ENCODE measurements at places on chromosomes 11 and 22.

- DNase-seq, result no peak
Measured at GRCh38 chr22:39237318-39238100, 7.3 kb downstream of the PDGFB start.

DNA sequence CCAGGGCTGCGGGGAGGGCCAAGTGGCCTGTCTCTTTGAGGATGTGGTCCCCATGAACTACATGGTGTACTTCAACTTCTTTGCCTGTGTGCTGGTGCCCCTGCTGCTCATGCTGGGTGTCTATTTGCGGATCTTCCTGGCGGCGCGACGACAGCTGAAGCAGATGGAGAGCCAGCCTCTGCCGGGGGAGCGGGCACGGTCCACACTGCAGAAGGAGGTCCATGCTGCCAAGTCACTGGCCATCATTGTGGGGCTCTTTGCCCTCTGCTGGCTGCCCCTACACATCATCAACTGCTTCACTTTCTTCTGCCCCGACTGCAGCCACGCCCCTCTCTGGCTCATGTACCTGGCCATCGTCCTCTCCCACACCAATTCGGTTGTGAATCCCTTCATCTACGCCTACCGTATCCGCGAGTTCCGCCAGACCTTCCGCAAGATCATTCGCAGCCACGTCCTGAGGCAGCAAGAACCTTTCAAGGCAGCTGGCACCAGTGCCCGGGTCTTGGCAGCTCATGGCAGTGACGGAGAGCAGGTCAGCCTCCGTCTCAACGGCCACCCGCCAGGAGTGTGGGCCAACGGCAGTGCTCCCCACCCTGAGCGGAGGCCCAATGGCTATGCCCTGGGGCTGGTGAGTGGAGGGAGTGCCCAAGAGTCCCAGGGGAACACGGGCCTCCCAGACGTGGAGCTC is 13.5 kb downstream of the ADORA2A start:
- no peak for DNase-seq

DNA sequence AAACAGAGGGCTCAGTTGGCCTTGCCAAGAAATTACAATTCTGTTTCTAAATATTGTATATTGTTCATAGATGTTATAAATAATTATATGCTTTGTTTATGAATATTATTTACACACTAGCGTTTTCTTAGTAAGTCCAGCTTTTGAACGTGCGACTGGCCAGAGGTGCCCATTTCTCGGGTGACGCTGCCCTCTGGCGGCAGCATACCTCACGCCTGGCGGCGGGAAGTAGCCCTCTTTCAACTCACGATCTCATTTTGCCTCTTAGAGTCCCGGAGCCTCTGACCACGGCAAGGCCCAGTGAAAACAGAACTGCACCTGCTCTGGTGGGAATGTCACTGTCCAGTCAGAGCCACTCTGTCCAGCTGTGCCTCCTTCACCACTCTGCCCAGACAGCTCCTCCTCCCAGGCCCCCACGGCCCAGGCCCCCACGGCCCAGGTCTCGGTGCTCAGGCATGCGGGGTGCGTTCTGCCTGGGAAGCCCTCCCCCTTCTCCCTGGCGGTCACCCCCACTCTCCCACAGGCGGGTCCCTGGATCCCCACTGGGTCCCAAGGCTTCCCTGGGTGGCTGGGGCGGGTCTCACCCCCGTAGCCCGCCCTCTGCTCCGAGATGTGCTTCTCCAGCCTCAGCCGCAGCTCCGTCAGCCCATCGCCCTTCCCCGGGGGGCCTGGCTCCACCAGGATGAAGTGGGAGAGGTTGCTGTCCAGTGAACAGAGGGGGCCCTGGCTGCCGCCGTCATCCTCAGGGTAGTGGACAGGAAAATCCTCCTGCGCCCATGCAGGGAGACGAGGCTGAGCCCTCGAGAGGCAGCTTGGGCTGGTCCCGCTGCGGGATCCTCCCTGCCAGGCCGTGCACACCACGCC is 19.3 kb downstream of the TSSC4 start:
- DNase-seq, result peak; percentile 45

GRCh38 chr11:128551611-128552335 is 35.6 kb downstream of the ETS1 start:
- DNase-seq, result no peak

DNA sequence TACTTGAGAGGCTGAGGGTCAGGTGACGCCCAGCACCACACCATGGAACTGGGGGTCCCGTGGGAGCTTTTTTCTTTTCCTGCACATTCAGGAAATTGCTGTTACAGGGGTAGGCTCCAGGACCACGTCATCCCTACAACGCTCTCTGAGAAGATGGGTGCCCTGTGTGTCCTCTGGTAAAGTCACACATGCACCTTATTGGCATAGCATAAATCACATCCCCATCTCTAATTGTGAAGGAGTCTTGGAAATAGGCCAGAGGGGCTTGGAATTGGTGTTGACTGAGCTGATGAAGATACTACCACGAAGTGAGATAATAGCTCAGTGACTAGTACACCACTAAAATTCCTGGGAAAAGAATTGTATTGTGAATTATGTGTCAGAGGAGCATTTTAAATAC is 57.6 kb downstream of the TNRC6B start:
- DNase-seq, result no peak

- no peak for DNase-seq
Measured at GRCh38 chr11:35016916-35017315, 100.5 kb downstream of the PDHX start.

DNA sequence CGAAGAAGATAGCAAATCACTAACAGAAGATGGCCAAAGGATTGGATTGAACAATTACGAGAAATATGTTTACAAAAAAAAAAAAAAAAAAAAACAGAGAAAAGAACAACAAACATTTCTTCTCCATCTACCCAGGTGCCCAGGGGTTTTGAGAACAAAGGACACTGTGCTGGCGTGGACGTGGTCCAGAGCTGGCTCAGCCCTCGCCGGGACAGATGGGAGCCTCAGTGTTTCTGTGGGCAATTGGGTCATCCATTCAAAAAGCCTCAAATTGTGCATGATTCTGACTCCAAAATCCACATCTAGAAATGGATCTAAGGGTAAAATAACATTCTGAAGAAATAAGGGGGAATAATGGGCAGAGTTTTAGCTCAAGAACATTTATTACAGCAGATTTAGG is 63.1 kb downstream of the DHCR7 start:
- DNase-seq, result no peak

DNA sequence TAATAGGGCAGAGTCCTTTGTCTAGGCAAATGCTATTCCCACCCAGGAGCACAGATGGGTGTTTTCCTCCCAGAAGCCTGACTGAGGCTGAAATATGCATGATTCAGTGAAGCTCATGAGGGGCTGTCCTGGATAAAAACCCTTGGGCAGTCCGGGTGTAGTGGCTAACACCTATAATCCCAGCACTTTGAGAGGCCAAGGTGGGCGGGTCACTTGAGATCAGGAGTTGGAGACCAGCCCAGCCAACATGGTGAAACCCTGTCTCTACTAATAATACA is 48.6 kb upstream of the LMO2 start:
- DNase-seq, result no peak

- DNase-seq, result peak; percentile 50
Measured at GRCh38 chr22:26658671-26659478, 1.5 kb downstream of the MIAT start.

- DNase-seq, result no peak
Measured at GRCh38 chr22:43275545-43276317, 67.4 kb downstream of the SCUBE1 start.

GRCh38 chr11:69641681-69642548 is 959 bp downstream of the CCND1 start:
- no peak for DNase-seq

GRCh38 chr22:43225609-43226008 is 38.7 kb upstream of the TTLL12 start:
- no peak for DNase-seq

- no peak for DNase-seq
Measured at GRCh38 chr11:25423436-25424199, 908.3 kb upstream of the ANO3 start.

- DNase-seq, result no peak
Measured at GRCh38 chr22:43722444-43722843, 89.7 kb downstream of the EFCAB6 start.

DNA sequence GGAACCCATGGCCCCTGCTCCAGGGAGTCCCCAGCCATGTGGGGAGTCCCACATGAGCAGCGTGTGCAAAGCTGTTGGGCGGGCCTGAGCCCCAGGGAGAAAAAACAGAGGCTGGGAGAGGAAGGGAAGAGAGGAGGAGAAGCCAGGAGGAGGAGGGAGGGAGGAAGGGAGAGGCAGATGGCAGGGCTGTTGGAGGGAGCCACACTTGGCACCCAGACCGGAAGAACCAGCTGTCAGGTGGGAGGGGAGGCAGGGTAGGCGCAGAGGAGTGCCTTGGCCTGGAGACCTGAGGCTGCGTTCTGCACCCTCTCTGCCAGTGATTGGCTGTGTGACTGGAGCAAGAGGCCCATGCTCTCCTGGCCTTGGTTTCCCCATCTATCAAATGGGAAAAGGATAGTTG is 6.7 kb downstream of the SYNGR1 start:
- no peak for DNase-seq

GRCh38 chr11:490186-490929 is 16.7 kb downstream of the RNH1 start:
- DNase-seq, result no peak

- DNase-seq, result no peak
Measured at GRCh38 chr11:78615724-78616123, 41.1 kb upstream of the NARS2 start.

GRCh38 chr11:93169143-93169542 is 28.6 kb downstream of the SLC36A4 start:
- no peak for DNase-seq
